ENCODE measurements at places on chromosomes 5 and 9.

- DNase-seq: peak; percentile 37
Measured at GRCh38 chr5:154723740-154724505, 31.3 kb upstream of the LARP1 start.

DNA sequence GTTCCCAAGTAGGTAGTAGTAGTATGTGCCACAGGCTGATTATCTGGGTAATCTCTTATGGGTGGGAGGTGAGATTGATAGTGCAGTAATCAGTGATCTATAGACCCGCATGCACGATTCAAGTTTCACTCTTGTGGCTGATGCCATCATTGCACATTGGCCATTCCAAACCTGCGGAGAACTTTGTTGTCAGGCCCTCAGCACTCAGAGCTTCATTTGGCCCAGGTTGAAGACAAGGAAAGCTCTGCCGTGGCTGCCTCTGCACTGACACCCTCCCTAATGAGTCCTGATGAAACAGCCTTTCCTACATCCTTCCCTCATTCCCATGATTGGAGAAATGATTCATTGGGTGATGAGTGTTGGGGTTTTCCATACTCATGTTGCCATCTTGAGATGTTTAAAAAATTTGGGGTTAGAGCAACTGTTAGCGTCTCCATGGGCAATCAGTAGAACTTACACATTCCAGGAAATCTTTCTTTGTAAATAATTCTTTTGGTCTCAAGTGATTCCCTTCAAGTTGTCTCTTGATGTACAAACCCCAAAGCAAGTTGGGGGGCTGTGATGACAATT lies 22.9 kb downstream of the PROP1 start:
- DNase-seq: no peak

- DNase-seq: peak; percentile 75
Measured at GRCh38 chr5:171629628-171630349, 155.8 kb upstream of the SMIM23 start.

- DNase-seq: peak; percentile 20
Measured at GRCh38 chr5:138654281-138654867, 79.2 kb upstream of the HSPA9 start.

DNA sequence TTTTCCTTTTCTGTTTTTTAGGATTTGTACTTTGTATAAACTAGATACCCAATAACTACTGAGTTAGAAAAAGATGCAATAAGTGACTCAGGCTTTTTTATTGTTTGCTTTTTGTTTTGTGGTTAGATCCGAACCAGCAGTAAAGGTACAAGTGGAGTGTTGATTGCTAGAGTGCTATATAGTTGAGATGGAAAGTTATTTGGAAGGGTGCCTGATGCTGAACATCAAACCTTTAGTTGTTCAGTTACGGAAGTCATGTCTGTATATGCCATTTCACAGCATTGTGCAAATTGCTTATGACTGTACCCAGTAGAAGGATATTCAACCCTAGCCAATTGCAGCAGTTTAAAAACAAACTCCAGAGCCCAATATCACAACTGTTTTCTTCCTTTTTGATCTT lies 285.1 kb downstream of the MAT2B start:
- DNase-seq: no peak

DNA sequence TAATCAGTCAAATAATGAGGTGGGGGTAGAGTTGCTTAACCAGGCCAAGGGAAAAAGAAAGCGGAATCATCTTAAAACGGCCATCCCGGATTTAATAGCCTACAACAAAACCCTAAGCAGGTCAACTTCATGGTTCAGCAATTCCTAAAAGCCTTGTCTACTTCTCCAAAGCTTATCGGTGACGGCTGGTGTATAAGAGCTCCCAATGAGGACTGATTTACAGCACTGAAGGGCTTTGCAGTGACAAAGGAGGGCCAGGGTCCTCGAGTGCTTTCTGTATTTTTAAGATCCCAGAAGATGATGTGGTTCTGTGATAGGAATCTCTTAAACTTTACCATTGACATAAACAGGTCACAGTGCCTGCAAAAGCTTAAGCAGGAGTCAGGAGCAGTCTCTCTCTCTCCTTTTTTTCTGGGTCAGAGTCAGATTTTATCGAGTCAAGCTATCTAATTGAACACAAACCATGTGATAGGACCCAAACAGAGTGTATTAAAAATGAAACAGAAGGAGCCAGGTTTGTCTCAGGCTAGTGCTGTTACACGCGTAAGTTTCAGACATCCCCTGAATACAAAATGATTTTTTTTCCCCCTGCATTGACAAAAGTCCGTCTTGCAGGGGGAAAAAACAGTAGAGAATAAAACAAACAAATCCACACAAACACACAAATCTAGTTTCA lies 663.6 kb upstream of the ZNF608 start:
- no peak for DNase-seq

DNA sequence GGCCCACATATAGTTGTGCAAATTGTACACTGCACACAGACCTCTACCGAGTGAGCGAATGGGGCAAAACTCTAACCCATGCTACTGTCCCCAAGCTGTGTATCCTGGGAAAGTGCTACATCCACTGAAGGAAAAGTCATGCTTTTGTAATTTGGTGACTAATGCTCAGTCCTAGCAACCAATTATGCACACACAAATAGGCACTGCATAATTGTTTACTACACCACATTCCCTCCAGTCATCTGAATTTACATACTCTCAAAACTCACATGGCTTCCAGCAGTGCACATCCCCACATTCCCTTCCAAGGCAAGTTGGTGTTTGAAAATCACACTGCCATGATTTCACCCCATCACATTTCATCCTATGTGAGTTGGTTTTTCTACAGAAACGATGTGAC lies 125.9 kb upstream of the OSMR start:
- no peak for DNase-seq

DNA sequence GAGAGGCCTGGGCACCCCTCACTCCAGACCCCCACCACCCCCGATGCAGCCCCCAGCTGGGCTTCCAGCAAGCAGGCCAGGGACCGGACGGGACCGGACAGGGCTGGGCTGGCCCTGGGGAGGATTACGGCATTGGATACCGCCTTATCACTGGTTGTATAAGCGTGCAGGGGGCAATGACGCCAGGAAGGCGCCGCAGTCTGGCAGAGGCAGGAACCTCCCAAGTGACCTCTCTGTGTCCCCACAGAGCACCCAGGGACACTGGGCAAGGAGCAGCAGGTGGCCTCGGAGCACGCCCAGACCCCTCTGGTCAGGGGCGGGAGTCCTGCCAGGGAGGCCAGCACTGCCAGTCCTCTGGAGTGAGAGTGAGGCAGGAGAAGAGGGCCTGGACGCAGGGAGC lies 723 bp upstream of the LCN15 start:
- no peak for DNase-seq

All from hematopoietic multipotent progenitor cell treated with erythropoietin and hydrocortisone succinate and interleukin-3 and kit ligand, for 6 days (in vitro differentiated cells).